ENCODE measurements at places on chromosomes 13 and 19.

- no peak for DNase-seq
These were observed 6.6 kb downstream of the RAB3D start for GRCh38 chr19:11332822-11333221.

DNA sequence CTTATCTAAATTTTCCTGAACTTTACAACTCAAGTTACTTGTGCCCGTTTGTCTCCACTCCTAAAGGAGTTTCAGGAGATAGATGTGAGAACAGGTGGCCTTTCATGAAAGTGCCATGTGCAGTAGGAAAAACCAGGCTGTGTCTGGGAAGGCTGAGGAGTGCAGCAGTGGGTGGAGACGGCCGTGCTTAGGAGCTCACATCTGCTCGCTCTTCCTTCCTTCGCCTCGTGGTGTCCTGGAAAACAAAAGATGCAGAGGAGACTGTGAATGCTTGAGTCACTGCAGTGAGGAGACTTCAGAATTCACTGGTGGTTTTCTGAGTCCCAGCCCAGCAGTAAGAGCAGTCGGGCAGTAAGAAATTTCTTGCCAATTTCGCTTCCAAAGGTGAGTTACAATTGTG is 138.4 kb upstream of the RNF113B start:
- DNase-seq: no peak

DNA sequence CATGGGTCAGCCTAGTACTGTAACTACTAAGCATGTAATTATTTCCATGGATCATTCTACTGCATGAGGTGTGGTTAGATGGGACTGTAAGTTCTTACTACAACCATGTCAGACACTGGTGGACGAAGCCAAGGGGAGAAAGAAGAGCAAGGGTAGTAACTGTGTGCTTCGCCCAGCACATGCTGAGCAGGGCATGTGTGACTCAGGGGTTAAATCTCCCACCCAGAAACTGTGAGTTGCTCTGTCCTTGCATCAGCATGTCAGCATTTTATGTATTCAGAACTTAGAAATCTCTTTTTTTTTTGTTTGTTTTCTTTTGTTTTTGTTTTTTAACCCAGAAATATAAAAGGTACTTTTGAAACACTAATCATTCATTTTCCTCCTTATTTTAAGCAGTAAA is 436.6 kb upstream of the KLF12 start:
- no peak for DNase-seq

DNA sequence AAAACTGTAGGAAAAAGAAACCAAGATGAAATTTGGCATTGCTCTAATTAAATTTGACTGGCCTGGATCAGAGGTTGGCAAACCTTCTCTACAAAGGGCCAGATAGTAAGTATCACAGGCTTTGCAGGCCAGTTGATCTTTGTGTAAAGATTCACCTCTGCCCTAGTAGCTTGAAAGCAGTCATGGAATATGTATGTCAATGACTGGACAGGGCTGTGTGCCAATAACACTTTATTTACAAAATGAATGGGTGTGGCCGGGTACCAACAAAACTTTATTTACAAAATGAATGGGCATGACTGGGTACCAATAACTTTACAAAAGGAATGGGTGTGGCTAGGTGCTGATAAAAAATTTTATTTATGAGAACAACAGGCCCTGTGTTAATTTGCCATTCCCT is 20.0 kb downstream of the SIN3B start:
- DNase-seq: no peak

DNA sequence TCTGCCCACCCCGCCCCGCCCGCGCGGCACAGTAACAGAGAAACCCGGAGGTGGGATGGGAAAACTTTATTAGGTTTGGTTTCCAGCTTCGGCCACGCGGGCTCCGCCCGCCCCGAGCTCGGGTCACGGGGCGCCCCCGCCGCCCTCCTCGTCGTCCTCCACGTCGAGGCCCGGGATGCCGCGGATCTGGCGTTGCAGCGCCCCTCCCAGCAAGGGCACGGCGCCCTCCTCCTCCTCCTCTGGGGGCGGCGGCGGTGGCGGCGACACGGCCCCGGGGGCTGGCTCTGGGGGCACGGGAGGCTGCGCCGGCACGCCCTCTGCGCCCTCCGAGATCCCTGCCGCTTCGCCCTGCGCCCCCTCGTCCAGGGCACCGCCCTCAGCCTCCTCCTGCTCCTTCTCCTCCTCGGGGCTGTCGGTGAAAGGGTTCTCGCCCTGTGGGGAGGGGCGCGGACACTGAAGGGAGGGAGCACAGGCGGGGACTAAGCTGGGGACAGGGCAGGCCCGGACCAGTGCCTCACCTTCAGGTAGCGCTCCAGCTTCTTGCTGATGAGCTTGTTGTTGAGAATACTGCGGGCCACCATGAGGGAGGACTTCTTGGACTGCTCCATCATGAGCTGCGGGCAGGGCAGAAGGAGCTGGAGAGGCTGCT is 536 bp upstream of the AKAP8 start:
- DNase-seq: no peak

DNA sequence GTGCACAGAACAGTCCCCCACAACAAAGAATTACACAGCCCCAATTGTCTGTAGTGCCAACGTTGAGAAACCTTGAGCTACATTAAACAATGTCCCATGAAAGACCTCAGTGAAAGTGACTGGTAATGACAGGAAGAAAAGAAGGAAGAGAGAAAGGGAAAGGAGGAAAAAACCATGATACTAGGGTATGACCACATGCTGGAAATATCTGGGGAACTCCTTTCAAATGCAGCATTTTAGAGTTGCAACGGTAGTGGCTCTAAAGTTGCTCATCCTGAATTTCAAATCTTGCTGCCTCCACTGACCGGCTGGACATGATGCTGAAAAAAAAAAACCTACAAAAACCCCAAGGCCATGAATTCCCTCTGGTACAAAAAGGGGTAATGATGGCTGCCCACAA is 26.5 kb downstream of the FPR3 start:
- no peak for DNase-seq

DNA sequence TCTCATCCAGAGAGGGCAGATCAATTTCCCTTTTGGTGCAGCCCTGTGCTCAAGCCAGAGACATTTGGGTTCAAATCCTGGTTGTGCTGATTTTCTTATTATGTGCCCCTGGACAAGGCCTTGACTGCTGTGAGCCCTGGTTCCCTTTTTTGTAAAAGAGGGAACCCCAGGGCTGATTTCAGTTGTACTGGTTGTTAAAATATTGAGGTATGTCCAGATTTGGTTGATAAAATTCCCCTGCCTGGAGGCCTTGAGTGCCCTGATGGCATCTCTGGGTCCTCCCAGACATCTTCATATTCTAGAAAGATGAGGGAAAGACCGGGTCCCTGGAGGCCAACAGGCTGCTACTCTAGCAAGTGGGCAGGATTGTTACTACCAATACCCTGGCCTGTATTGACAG is 14.4 kb upstream of the PLAUR start:
- no peak for DNase-seq

DNA sequence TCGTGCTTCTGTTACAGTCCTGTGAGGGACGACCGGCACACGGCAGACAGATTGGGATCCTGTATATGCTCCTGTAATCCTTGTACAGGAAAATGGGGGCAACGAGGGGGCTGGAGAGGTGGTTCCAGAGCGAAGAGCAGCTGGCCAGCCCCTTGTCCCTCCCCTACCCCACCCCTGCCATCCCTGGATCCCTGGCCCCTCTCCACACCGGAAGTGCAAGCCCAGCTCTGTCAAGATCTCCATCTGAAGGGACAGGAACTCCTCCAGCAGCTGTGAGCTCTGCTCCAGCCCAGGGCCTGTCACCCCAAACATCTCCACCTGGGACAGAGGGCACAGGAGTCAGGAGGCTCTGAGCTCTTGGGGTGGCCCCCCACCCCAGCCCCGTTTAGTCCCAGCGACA is 5.5 kb upstream of the CCER2 start:
- no peak for DNase-seq
